ENCODE measurements at places on chromosomes 11 and 22.

GRCh38 chr22:30733181-30733631 is 38.5 kb downstream of the OSBP2 start:
- no peak for DNase-seq

DNA sequence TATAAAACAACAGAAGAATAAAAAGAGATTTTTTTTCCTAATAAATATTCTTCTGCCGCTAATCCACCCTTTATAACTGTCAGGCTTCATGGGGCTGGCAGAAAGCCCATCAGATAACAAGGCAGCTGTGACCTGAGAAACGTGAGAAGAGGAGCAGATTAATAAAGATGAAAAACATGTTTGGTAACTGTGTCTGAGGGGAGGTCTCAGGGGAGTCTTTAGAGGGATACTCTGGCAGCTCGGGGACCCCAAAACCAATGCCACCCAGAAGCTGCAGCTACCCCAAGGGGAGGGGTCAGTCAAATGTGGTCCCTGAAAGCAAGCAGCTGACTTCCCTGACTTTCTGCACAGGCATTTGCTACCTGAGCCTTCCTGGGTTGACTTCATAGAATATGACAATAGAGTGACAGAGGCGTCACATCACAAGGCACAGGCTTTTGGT is 48.4 kb upstream of the POU2AF1 start:
- peak; percentile 63 for DNase-seq

DNA sequence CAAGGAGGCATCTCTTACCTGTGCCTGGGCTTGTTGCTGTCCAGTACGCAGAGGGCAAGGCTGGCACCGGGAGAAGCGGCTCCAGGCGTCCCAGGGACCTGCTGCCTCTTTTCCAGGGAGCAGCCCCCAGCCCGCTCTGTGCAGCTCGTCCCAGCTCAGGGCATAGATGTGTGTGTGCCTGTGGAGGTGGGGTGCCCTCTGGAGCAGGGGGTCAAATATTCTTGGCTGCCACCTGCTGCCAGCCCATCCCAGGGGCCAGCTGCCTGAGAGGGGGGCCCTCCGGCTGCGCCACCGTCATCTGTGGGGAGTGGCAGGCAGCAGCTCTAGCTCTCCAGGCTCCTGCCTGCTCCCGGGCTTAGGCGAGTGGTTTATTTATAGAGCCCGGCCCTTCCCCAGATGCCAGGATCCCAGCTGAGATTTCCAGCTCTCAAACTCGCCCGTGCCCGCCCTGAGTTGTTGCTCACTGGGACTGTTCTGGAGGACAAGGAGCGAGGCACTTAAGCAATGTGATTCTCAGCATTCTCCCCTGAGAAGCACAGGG is 87.5 kb downstream of the RTL6 start:
- DNase-seq: no peak

DNA sequence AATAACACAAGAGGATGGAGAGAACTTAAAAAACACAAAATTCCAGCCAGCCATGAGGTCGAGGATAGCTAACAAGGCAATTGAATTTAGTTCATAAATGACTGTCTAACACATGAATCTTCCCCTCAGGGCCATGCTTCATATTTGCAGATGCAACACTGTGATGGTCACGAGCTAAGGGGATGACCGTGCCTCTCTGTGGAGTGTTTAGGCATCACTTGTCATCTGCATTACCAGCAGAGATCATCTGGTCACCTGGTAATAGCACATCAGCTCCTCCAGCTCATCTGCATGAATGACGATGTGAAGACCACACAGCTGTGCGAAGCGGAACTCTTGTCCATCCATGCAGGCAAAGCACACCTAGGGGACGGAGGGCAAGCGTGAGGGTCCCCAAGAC is 20.9 kb upstream of the SLC25A1 start:
- DNase-seq: no peak

DNA sequence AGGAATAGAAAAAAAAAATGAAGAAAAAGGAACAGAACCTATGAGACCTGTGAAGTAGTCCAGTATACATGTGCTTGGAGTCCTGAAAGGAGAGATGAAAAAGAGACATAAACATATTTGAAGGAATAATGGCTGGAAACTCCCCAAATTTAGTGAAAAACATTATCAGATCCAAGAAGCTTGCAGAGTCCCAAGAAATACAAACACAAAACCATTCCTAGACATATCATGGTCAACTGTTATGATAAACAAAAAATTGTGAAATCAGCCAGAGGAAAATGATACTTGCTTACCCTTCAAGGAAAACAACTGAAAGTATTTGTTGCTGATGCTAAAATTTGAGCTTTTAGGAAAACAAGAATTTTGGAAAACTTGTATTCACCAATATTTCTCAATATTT is 250.1 kb downstream of the DDX10 start:
- DNase-seq: no peak

All from LoVo (cell line).